ENCODE measurements at places on chromosomes 13 and 19.

GRCh38 chr19:6209233-6209632, 70.5 kb downstream of the MLLT1 start:
- no peak for DNase-seq

- DNase-seq: no peak
Measured at GRCh38 chr13:22744688-22745452, 435.9 kb upstream of the SGCG start.

DNA sequence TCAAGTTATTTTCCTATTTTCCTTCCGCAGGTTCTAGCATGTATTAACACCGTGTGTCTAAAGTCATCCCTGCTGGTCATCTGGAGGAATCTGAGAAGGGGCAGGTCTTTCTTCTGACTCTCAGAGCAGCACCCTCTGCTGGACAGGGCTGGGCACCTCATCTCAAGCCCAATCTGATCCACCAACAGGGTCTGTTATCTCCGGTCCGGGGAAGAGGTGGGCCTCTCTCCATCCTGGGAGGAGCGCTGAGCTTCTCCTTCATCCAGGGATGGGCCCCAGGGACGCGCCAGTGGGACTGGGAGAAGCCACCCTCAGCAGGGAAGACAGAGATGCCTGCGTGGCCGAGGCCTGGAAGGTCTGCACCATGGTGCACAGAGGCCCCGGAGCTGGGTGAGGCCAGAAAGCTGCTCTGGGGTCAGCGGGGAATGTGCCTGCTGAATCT, 26.0 kb upstream of the ZNF331 start:
- peak; percentile 77 for DNase-seq

DNA sequence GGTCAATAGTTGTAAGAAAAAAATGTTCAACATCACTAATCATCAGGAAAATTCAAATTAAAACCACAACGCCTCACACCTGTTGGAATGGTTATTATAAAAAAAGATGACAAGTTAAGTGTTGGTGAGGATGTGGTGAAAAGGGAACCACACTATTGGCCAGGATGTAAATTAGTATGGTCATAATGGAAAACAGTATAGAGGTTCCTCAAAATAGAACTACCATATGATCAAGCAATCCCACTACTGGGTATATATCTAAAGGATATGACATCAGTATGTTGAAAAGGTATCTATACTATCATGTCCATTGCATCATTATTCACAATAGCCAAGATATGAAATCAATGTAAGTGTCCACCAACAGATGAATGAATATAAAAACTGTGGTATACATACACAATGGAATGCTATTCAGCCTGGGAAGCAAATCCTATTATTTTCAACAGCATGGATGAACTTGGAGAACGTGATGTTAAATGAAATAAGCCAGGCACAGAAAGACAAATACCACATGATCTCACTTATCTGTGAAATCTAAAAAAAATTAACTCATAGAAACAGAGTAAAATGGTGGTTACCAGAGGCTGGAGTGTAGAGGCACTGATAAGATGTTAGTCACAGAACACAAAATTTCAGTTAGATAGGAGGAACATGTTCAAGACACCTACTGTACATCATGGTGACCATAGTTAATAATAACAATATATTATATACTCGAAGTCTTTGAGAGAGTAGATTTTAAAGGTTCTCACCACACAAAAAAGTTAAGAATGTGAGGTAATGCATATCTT, 56.6 kb downstream of the TBC1D4 start:
- DNase-seq: no peak

- DNase-seq: no peak
Measured at GRCh38 chr13:98570929-98571372, 6.0 kb downstream of the STK24 start.

DNA sequence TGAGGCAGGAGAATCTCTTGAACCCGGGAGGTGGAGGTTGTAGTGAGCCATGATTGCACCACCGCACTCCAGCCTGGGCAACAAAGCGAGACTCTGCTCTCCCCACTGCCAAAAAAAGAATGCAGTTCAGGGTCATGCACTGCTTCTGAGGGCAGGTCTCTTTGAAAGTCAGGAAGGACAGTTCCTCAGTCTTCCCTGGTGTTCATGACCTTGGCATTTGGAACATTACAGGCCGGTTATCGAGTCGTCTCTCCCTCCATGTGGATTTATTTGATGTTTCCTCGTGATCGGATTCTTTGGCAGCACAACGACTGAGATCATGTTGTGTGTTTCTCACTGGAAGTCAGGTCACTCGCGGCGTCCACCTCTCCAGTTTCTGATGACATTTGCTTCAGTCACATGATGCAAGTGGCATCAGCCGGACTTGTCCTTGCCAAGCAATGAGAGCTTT, 17.2 kb downstream of the FGF21 start:
- no peak for DNase-seq

DNA sequence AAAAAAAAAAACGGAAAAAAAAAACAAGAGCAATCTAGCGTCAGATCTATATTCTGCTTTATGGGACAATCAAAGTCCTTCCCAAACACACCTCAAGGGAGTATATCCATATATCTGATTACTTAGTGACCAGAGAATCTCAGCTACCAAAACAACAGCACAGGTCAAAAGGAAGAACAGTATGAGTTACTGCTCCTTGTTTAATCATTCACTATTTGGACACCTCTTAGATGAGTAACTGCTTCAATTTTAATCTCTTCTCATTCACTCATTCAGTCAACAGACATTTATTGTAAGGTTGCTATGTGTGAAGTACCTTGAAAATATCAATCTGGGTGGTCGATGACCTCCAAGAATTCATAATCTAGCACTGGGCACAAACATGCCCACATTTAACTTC, 193.2 kb downstream of the IRS2 start:
- DNase-seq: no peak

- DNase-seq: no peak
Measured at GRCh38 chr13:25632166-25632888, 260.6 kb downstream of the ATP8A2 start.

DNA sequence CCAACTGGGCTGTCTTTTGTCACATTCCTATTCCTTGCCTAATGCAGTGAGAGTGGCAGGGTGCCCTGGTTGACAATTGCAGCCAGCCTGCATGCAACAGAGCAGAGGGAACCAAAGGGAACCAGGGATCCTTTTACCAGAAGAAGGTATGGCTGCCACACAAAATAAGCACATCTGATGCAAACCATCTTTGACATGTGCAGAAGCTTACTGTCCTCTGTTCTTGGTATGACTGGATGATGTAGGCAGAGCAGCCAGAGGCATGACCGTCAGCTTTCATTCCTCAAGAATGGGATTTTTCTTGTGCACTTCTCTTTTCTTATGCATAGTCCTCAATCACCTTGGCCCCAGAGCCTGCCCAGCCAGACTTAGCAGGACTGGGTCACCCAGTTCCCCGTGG, 116.1 kb downstream of the UQCRFS1 start:
- DNase-seq: no peak

GRCh38 chr13:57286511-57287098, 119.6 kb downstream of the PRR20E start:
- no peak for DNase-seq

DNA sequence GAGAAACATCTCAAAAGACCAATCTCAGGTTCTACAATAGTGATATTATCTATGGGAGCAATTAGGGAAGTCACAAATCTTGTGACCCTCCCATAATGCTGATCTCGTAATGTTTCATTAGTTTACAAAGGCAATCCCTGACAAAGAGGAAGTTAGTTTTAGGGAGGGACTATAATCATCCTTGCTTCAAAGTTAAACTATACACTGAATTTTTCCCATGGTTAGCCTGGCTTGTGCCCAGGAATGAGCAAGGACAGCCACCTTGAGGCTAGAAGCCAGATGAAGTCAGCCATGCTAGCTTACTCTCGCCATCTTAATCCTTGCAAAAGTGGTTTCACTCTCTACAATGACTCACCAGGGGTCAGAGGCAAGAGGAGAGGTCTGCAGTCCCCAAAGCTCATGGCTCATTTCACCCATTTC, 5.4 kb downstream of the CEACAM3 start:
- no peak for DNase-seq

GRCh38 chr19:49551531-49551930, 23.7 kb downstream of the RCN3 start:
- DNase-seq: no peak

DNA sequence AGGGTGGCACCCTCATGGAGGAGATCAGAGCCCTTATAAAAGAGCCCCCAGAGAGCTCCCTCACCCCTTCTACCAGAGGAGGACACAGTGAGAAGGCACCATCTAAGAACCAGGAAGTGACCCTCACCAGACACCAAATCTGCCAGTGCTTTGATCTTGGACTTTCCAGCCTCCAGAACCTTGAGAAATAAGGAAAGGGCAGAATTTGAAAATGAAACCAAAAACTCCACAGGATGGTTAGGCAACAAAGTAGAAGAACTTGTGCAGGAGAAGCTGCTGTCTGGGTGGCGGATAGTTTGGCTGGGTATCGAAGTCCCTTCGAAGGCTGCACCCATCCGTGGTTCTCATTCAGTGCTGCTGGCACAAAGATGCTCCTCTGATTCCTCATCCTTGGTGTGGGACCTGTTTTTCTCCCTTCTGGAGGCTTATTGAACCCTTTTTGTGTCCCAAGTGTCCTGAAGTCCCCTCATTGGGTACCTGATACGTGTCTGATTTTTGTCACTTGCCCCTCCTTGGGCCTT, 130.8 kb downstream of the KDM4B start:
- no peak for DNase-seq

DNA sequence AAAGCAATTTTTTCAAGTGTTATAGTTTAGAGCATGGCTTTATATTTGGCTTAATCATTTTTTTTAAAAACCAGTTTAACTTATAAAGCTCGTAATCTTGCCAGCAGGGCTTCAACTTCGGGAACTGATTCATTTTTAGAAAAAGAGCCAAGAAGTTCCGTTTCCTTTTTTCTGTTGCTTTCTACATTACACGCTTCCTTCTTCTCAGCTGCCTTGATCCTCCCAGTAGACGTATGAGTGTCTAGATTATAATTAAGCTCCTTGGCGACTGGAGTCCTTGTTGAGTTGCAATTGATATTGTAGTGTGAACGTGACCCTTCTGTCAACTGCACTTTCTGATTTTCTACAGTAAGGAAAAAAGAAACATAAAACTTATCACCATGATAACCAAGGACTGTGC, 497.2 kb downstream of the DIAPH3 start:
- no peak for DNase-seq

DNA sequence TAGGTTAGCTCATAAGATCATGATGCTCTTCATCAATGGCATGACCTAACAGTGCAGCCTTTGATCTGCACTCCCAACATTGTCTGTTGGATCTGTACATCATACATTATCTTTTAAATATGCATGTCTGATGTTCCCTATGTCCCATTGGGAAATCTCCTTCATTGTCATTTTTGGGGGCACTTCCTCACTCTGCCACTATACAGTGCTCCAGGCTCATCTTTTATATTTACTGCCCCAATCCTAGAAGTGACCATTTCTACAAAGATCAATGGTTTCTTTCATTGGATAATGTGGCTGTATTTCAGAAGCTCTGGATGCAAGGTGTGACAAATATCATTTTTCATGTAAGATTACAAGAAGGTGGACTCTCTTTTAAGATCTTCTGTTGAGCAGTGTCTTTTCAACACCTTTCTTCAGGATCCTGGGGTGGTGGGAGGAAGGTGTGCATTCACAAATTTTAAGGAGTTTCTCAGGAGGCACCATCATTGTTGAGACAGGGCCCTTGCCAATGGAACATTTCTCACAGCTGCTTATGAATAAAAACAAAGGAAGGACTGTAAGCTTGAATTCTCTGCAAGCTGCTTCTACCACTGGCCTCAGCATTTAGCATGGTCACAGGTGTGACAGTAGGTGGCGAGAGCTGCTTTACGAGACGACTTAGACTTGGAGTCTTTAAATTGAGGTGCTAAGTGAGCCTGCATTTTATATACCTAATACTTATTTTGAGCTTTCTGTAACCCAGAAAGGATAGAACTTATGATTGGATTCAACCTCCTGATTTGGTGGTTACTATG, 403.0 kb downstream of the LMO7 start:
- DNase-seq: no peak

- no peak for DNase-seq
Measured at GRCh38 chr19:19006213-19006612, 27.1 kb downstream of the SUGP2 start.

DNA sequence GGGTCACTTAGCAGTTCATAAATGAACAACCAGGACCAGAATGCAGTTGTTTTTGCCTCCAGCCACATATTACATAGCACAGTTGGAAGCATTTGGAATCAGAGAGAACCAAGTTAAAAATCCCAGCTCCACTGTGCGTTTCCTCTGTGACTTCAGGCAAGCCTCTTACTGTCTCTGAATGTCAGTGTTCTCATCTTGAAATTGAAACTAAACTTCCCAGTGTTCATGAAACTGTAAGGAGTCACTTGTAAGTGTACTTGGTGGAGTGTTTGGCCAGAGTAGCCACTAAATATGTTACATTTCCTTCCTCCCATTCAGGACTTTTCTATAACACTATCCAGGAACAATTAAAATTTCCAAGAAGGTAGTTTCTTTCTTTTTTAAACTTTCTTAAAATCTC, 276.8 kb downstream of the KCNRG start:
- no peak for DNase-seq

DNA sequence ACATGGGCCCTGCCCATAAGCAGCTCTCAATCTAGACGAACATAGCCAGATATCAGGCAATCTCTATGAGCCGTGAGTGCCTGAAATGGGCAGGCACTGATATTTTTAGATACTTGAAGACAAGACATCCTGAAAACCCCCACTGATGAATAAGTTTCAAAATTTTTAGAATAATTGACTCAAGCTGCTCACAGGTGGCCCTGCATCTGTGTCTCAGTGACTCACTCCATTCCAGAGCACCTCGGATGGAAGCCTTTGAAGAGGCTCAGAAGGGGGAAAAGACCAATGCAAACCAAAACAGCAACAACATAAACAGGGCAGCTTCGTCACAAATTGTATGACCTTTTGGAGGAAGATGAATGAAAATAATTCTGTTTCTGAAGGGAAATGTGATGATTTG, 42.8 kb upstream of the SLC46A3 start:
- no peak for DNase-seq

DNA sequence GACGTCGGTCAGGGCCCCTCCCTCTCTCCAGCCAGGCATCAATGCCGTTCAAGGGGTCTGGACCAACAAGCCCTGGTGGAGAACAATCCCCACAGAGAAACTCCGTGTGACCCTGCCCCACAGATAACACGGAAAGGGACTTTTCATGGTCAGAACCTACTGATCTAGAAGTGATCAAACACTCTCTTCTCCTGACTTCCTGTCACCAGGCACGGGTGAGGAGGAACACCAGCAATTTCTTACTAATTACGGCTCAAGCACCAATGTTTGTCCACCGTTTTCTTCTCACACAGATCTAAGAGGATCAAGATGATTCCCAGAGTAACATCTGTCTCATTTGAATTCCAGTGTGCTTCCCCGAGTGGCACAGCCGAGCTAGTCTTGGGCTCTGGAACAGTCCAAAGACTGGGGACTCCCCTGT, 11.8 kb downstream of the RASA3 start:
- no peak for DNase-seq

Measured in renal pelvis (tissue), 12 donors.